ENCODE measurements at places on chromosomes 3 and 15.

- DNase-seq: no peak
These were observed 60.0 kb downstream of the FLNB start for GRCh38 chr3:58068122-58068809.

- no peak for DNase-seq
These were observed 8.2 kb upstream of the TM6SF1 start for GRCh38 chr15:83099290-83099689.

DNA sequence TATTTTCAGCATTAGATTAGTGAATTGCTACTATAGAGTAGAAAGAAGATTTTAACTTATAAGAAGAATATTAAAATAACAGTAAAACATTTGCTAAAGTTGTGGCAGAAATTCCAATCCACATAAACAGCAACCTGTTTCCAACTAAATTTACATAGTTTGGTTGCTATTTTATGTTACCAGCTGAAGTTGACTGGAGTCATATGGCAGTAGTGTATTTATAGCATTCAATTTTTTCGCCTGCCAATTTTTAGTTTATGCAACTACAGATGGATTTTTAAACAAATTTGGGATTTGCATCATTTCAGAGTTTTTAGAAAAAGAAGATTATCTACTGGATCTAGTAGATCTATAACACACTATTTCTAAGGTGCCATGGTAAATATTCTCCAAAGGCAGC is 332.5 kb upstream of the BCHE start:
- no peak for DNase-seq

GRCh38 chr3:196274585-196274984 is 12.9 kb downstream of the PCYT1A start:
- DNase-seq: peak; percentile 19

- no peak for DNase-seq
These were observed 307.4 kb downstream of the NTRK3 start for GRCh38 chr15:87949151-87949574.

GRCh38 chr15:79028411-79028964 is 62.1 kb downstream of the RASGRF1 start:
- peak; percentile 38 for DNase-seq

DNA sequence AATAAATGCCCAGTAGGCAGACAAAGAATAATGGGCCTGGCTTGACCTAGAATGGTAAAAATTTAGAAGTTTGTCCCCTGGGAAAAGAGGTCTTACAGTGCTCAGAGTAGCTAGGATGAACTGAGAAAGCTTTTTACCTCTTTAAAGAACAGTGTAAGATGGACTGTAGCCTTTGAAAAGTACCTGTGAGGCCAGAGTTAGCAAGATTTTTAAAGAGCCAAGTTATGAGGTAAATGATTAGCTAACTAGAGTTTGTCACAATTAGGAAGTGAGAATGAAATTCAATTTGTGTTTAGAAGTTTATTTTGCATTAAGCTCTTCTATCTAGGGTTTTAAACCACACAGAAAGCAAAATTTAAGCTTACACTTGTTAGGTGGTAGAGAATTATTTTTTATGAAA is 480.9 kb downstream of the ZIC1 start:
- DNase-seq: no peak

GRCh38 chr15:43941555-43941954 is 114.8 kb downstream of the WDR76 start:
- no peak for DNase-seq

DNA sequence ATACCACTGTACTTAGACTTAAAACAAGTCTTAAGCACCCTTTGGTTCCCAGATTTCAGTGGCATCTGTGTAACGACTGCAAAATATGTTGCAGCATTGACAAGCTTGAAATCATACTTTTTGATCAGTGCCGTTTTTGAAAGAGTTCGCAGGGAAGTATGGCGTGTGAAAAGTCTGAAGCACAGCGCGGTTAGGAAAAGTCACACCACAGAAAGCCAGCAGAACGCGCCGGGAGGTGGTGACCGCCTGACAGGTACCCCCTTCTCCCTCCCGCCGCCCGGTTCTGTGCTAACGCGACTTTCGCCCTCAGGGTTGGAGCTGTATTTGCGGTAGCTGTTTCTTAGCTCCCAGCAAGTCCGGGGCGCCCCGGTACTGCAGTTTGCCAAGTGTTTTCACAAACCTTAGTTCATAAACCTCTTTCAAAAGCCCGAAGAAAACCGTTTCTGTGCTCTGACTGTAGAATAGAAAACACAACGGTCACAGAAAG is 481 bp upstream of the CRYBG3 start:
- no peak for DNase-seq

- DNase-seq: no peak
These were observed 40.6 kb upstream of the ETV5 start for GRCh38 chr3:186149319-186149960.

DNA sequence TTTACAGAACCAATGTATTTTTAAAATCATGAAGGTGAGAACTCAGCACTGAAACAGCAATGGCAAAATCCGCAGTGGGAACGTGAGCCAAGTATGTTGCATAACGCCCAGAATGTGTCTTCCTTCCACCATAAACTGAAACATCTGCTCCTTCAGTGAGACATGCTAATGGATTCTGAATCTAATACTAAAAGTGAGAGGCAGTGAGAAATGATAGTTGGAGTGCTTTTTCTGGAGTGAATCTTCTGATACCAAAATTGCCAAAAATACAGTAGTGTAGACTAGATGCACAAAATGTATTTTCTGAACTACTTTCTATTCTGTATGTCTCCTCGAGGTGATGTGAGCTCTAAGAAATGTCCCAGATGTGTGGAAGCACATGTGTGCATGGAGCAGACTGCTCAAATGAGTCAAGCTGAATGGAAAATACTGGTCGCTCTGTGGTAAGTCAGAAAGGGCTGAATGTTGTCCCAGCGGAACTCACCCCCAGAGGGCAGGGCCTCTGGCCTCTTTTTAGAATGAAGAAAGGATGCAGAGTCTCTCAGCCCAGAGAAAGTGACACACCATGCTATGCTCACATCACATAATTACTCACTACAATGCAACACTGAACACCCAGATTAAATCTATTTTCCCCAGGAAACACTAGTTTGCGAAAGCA is 73.0 kb downstream of the ATP10A start:
- peak; percentile 92 for DNase-seq

GRCh38 chr15:27645672-27646071 is 453.4 kb downstream of the OCA2 start:
- DNase-seq: no peak

DNA sequence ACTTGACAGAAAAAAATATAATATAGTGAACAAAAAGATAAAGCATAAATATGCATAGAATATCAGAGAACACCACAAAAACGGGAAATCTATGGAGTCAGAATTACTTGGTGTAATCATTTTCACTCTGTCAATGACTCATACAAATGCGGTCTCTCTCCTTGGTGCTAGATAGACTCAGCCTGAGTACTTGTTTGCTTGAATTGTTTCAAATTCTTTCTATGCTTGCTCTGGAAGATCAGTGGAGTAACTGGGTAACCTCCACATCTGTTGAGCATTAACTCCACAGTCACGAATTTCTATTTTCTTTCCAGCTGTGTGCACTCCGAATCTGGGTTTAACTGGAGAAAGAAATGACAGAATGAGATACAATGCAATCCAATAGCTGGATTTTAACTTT is 760.4 kb downstream of the ZPLD1 start:
- no peak for DNase-seq

GRCh38 chr3:8768364-8769087 is 887 bp downstream of the OXTR start:
- DNase-seq: peak; percentile 57

DNA sequence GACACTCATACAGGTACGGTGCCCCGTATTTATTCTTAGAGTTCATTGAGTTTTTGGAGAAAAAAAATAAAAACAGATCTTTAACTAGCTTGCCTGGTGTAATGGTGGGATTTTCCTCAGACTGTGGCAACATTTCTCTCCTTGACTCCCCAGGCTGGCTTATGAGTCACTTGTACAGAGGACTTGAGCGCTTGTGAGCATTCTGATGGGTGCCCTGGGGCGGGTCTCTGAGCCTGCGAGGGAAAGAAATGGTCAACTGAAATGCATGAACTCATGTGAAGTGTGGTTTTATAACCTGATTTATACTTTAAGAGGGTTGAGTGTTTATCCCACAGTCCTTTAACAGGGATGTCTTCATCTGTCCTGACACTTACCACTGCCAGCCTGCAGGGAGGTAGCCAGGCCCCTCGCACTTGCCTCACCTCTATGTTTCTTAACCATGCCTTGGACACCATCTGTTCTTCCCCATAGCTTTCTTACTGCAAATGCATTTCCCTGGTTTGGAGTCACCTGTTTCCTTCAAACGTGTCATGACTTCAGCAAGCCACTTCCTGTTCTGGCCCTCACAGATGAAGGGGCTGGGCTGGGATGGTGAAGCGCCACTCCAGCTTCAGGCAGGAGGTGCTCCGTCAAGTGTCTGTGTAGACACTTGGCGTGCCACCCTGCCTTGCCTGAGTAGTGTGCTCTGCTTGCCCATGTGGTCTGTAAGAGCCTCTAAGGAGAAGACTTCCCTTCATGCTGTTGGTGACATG is 118.7 kb downstream of the PDE8A start:
- DNase-seq: no peak

GRCh38 chr3:152556731-152557254 is 278.1 kb upstream of the P2RY1 start:
- peak; percentile 51 for DNase-seq

- DNase-seq: peak; percentile 94
These were observed 1031.7 kb downstream of the MCTP2 start for GRCh38 chr15:95262866-95263564.

GRCh38 chr3:150479370-150479769 is 66.9 kb downstream of the SERP1 start:
- no peak for DNase-seq

- no peak for DNase-seq
These were observed 11.7 kb downstream of the PSMA4 start for GRCh38 chr15:78551902-78552301.

DNA sequence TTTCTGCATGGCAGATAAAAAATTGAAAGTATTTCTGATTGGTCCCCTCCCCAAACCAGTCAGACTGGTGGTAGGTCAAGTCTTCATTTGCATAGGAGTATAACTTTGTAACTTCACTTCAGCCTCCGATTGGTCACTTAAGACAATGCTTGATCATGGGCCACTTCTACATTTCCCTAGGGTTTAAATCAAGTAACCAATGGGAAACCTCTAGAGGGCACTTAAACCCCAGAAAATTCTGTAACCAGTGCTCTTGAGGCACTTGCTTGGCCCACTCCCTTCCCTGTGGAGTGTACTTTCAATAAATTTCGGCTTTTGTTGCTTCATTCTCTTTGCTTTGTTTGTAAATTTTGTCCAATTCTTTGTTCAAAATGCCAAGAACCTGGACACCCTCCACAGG is 225.5 kb downstream of the ARPP21 start:
- no peak for DNase-seq

DNA sequence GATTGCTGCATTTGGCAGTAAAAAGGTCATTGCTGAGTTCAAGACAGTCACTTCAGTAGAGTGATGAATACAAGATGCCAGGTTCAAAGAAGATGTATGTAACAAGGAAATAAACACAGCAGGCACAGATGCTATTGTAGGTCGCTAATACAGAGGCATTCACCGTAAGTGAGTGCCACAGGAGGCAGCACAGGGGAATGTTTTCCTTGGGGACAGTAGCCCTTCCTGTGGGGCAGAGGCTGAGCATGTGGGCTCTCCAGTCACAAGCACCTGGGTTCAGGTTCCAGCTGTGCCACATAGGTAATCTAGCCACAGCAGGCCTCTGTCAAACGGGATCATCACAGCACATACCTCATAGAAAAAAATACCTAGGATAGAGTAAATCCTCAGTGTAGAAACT is 86.3 kb downstream of the RSL24D1 start:
- DNase-seq: no peak

DNA sequence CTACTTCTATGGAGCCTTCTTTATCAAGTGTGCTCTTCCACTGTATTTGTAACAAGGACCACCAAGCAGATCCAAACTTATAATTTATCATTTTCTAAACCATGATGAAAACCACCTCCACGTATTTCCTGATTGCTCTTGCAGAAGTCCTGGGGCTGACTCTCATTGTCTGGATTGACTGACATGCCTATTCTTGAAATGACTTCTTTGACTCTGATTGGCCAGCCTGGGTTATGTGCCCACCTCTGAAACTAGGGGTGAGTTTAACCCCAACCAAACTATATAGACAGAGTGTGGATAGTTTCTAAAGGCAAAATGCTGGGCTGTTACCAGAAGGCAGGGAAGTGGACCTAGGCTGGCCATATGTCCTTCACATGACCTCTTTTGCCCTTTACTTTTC is 12.7 kb downstream of the TMPRSS7 start:
- no peak for DNase-seq

GRCh38 chr3:7075117-7075516 is 214.2 kb downstream of the GRM7 start:
- DNase-seq: no peak

DNA sequence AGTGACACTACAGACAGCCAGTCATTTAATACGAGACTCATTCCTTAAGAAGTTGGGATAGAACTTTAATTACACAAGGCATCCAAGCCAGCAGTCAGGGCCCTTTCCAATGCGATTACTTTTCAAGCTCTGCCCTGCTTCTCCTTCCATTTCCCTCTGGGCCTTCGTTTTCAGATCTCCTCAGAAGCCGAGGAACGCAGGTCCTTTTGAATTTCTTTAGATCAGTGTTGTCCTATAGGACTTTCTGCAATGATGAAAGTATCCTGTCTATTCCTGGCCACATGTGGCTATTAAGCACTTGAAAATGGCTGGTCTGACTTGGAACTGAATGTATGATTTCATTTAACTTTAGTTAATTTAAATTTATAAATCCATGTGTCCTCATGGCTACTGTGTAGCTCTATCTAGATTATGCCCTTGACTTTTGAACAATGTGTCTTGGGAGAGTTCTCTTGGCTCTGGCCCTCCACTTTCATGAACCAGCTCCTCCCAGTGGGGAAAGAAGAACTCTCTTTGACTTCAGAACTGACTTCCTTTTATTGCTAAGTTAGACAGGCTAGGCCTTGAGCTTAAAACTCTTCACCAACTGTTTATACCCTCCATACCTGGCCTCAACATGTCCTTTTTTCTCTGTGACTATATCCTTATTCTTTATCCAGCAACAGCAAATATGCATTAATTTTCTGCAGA is 22.6 kb downstream of the TGFBR2 start:
- no peak for DNase-seq

- DNase-seq: peak; percentile 98
These were observed 54.6 kb upstream of the VILL start for GRCh38 chr3:37935756-37936666.

GRCh38 chr3:100053951-100054620 is 60.2 kb downstream of the FILIP1L start:
- DNase-seq: no peak

- no peak for DNase-seq
These were observed 6.4 kb downstream of the ROBO1 start for GRCh38 chr3:79761441-79761840.

GRCh38 chr3:86738684-86739083 is 252.3 kb downstream of the VGLL3 start:
- DNase-seq: no peak

Data from EH (cell line).